Left colon (tissue), 2 donors: ENCODE measurements at places on chromosomes 5 and 9.
A peak's percentile ranks its signal among the peaks of the same experiment; 100 is the strongest.

- DNase-seq: no peak
These were observed 7.7 kb downstream of the CDKN2AIPNL start for GRCh38 chr5:134403951-134404350.

DNA sequence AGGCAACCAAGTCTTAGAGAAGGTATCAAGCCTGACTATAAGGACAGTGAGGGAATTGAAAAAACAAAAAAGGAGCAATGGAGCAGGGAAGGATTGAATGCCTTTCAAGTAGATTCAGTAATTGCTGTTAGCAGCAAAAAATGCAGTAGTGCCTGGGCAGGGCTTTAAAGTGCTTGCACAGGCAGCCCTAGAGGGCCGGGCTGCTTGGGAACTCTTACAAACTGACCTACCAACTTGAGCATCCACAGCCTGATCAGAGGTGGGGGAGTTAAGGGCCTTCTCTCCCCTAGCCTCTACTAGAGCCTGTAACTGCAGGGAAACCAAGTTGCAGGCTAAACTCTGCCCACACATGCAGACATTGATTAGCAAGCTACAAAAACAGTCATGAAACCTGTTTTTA lies 19.4 kb downstream of the FXN start:
- no peak for DNase-seq

GRCh38 chr5:154205441-154206117 lies 15.0 kb downstream of the GALNT10 start:
- DNase-seq: no peak

GRCh38 chr5:42494414-42494813 lies 71.2 kb downstream of the GHR start:
- no peak for DNase-seq

- no peak for DNase-seq
These were observed 4.7 kb upstream of the ISCA1 start for GRCh38 chr9:86287013-86287412.

DNA sequence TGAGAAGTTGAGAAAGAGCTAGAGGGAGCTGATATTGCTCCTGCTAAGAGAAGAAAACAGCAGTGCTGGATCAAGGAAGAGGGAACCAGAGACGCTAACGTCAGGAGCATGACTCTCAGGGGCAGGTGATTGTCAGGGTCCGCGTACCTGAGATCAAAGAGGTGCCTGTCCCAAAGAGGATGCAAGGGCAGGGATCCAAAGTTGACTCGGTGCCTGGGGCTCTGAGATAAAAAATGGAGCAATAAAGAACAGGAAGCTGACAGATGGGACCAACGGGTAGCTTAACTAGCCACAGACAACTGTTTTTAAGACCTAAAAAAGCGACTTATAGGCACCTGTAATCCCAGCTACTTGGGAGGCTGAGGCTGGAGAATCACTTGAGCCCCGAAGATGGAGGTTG lies 517.8 kb downstream of the IRX1 start:
- no peak for DNase-seq

GRCh38 chr9:34178436-34179212 lies at the start of gene UBAP1:
UBAP1 (plus strand) TSS chr9:34179043; CDS start chr9:34220915, 41,872 bp downstream.
- peak; percentile 97 for DNase-seq

GRCh38 chr5:126454081-126454480 lies 30.9 kb downstream of the GRAMD2B start:
- DNase-seq: no peak

- DNase-seq: peak; percentile 5
These were observed 75.3 kb upstream of the COL5A1 start for GRCh38 chr9:134566196-134566847.

DNA sequence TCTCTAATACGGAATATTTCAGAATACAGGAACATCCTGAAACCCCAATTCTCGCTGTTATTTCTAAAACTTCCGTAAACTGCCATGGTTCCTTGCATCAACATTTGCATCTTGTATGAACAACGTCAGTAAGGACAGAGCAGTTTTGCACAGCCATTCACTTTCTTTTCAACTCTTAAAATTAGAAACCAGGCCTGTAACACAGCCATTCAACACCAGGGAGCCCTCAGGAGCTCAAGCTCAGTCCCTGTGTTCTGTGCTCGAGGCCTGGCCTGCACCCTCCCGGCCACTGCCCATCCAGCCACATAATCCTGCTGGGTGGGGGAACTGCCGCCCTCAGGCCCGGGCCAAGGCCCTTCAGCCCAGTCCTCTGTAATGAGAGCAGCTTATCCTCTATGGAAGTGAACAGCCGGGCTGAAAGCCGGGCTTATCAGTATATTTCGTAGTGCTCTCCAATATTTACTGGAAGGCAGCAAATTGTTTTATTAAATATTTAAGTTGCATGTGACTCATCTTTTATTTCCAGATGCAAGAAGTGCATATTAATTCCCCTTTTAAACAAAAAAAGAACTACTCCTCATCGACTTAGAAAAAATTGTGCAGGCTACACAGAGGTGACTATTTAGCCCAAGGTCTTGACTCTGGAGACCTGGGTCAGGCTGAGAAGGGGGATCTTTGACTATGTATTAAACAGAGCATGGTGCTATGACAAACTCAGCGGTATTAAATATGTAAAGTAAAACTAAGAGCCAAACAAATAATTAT lies 33.2 kb upstream of the SLC6A3 start:
- peak; percentile 6 for DNase-seq

GRCh38 chr9:132486706-132487350 lies 76.8 kb downstream of the CFAP77 start:
- DNase-seq: no peak

DNA sequence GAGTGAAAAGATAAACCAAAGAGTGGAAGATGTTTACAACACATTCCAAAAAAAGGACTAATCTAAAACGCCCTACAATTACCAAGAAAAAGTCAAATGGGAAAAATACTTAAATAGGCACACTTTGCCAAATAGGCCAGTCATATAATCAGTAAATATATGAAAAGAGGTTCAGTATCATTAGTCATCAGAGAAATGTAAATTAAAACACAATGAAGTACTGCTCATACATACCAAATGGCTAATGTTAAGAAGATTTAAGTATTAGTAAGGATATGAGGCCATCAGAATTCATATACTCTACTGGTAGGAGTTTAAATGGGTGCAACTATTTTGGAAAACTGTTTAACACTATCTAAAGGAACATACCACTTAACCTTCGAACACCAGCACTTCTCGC lies 47.6 kb downstream of the ZDHHC21 start:
- no peak for DNase-seq

DNA sequence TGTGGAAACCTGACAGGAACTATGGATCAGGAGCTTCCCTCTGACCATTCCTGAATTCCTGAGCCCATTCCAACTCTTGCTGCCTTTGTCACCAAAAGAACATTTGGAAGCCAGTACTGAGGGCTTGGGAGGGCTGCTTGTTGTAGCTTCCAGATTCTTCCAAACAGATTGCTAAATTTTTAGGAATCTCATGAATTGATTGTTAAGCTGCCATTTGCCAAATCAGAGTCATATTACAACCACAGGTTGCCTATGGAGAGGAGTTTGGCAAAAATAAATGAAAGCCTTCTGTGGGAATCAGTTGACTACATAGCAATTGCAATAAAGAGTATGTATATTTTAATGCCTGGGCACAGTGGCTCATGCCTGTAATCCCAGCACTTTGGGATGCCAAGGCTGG lies 39.2 kb upstream of the SLC28A3 start:
- no peak for DNase-seq

DNA sequence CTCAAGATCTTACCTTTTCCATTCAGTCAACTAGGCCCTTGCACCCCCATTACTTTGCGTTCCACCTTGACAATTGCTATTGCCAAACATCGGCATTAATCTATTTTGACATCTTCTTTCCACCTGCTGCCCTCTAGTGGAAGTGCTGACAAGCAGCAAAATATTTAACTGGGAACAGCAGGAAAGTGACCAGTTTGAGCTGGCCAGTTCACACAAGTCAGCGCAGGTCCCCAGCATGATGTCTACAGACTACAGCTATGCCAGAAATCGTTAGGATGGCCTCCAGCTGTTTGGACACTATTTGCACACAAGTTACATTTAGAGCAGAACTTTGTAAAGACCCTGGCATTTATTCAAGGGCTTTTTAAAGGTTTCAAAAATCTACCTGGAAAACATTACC lies 160.1 kb downstream of the GHR start:
- DNase-seq: peak; percentile 56

DNA sequence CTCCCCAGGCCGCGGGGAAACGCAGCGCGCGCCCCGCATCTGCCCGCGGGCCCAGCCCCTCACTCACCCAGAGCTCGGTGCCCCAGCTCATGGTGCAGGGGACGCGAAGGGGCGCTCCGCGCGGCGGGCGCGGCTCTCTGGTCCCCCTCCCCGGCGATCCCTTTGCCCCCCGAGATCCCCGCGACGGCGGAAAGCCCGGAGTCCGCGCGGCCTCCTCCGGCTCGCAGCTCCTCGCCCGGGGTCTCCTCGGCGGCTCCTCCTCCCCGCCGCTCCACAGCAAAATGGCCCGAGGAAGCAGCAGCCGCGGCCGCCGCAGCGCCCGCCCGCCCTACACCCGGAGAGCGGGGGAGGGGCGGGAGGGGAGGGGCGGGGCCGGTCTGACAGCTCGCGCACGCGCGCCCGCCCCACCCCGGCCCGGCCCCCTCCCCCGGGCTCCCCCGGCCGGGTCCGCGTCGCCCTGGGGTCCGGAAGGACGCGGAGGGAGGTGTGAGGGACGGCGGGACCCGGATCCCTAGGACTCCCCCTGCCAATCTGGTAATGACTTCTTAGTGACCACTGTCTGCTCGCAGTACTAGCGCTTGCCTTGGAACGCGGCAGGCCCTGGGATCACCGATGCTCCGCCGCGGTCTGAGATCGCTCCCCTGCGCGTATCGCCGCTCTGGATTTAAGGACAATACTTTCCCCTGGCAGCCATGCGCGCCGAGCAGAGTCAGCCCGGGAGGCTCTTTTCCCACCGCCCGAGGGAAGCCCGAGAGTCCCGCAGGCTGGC lies at the start of gene FNBP1:
FNBP1 (minus strand) TSS at position 305 of the 769 bp plus-strand sequence; CDS start at position 91, 214 bp downstream.
- peak; percentile 79 for DNase-seq
